Activated T-helper 1 cell treated with anti-CD3 and anti-CD28 coated beads, Interleukin-12 subunit alpha, Interleukin-12 subunit beta, Interleukin-2, Interleukin-4 antibody, amounts not matched to agents 30 ng/mL and 10 ng/mL and 1 ng/mL, durations not matched to agents 14 hours and 24 hours and 36 hours (primary cell): ENCODE measurements at places on chromosomes 13 and 19.

DNA sequence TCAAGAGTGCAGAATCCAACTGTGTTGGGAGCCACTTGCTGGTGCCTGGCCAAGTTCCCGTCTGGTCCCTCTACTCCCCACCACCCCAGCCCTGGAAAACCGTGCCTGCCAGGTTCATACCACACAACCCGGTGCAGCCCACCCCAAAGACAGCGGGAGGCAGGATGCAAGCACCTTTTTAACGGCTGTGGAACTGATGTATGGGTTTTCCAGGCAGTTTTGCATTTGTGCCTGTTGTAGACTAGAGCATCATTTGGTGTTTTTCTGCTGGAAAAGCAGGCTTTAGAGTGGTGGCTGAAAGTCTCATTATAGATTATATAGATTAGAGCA, 13.5 kb downstream of the TFDP1 start:
- no peak for DNase-seq

GRCh38 chr13:50598338-50598737, 245.2 kb downstream of the DLEU7 start:
- DNase-seq: no peak

DNA sequence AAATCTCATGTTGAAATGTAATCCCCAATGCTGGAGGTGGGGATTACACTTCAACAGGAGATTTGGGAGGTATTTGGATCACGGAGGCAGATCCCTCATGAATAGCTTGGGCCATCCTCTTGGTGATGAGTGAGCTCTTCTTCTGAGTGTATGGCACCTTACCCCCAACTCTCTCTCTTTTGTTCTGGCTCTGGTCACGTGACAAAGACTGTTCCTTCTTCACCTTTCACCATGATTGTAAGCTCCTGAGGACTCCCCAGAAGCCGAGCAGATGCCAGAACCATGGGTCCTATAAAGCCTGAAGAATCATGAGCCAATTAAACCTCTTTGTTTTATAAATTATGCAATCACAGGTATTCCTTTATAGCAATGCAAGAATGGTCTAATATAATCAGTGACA, 684.2 kb downstream of the LIG4 start:
- no peak for DNase-seq

DNA sequence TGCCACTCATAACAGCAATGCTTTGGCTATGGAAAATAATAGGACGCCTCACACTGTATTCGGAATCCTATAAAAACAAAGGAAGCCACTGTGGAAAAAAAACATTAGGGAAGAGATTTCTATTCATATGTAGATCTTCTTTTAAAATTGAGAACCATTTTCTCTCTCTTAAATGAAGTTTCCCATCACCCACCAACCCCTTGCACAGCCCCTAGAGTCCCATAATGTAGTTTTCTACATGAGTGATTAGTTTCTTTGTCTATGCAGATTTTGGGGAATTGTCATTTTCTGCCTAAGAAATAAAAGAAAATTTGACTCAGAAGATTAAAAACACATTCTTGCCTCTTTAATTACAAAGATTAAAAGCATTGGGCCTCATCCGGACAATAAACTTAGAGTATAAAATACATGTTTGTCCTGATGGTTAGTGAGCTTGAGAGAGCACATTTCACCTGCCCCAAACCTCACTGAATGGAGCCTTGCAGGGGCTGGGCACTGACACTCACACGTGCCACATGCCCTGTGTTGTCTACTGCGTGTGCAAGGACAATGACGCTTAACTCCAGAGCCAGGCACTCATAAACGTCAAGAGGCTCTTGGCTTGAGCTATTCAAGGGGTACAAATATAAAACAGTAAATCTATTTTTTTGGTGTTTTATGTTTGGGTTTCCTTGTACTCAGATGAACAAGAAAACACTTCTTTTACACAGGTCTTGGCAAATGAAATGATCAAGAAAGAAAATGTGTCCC, 40.0 kb upstream of the KL start:
- DNase-seq: no peak

DNA sequence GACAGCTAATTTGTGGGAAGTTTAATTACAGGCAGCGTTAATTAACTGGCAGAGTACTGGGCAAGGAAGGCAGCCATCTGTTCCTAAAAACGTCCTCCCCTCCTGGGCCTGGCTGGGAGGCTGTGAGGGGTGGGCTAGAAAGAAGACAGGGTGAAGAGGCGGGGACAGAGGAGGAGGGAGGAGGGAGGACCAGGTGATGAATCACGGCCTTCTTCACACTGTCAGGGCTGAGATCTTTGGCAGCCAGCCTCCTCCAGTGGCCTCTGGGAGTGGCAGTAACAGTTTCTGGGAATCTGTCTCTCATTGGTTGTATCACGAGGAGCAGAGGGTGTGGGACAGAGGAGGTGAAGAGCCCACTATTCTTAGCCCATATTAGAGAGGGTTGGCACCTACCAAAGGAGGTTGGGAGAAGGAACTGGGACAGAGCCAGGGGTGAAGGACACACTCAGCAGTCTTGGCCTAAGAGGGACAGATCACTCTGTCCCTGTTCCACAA, 9.6 kb upstream of the ZNRF4 start:
- DNase-seq: no peak

DNA sequence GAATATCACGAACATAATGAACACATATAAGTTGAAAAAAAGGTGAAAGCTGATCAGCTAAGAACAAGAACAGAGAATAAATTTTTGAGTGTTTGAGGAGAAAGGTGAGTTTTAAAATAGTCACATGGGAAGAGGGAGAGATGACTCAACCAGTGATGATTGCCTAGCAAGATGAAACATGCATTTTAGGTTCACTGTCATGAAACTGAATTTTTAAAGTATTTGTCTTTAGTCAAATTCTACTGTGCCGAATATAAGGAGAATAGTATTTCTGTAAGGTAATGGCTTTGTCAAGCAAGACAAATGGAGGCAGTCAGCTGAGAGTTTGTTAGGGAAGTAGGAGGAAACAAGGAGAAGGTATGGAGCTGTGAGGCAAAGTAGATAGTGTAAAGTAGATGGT, 2557.4 kb downstream of the PCDH9 start:
- DNase-seq: no peak

DNA sequence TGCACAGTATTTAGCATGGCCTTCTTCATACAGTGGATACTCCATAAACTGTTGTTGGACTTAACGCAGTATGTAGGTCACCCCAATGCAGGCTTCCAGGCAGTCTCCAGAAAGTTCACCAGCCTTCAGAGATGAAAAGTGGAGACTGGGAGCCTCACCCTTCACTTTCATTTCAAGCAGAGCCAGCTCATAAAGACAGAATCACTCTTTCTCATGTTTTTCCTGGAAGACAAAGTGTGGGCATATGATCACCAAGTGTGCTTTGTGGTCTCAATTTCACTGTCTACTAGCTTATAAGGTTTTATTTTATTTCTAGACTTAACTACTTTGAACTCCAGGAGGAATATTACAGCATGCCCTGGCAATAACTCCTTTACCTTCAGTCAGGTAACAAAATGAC, 26.3 kb upstream of the TNFSF11 start:
- DNase-seq: no peak

DNA sequence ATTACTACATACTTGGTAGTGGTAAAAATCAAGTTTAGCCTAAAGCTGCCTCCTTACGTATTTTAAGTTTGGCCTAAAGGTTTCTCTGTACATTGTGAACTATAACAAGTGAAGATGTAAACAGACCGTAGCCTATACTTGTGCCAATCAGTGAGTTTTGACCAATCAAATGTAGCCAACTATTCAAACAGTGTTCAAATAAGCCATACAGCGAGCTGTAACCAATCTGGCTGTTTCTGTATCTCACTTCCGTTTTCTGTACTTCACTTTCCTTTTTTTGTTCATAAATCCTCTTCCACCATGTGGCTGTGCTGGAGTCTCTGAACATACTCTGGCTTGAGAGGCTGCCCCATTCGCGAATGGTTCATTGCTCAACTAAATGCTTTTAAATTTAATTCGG, 2504.6 kb downstream of the PCDH9 start:
- DNase-seq: no peak
